Anterior cingulate cortex (tissue), 58 donors: ENCODE measurements at places on chromosomes 13 and 19.
A peak's percentile ranks its signal among the peaks of the same experiment; 100 is the strongest.

GRCh38 chr19:40762754-40763470 lies 11.9 kb downstream of the SNRPA start:
- no peak for DNase-seq

GRCh38 chr19:27746691-27747380 lies 1466.1 kb downstream of the UQCRFS1 start:
- no peak for DNase-seq

- DNase-seq = no peak
Observed at GRCh38 chr19:3006075-3006767, 22.9 kb downstream of the TLE2 start.

DNA sequence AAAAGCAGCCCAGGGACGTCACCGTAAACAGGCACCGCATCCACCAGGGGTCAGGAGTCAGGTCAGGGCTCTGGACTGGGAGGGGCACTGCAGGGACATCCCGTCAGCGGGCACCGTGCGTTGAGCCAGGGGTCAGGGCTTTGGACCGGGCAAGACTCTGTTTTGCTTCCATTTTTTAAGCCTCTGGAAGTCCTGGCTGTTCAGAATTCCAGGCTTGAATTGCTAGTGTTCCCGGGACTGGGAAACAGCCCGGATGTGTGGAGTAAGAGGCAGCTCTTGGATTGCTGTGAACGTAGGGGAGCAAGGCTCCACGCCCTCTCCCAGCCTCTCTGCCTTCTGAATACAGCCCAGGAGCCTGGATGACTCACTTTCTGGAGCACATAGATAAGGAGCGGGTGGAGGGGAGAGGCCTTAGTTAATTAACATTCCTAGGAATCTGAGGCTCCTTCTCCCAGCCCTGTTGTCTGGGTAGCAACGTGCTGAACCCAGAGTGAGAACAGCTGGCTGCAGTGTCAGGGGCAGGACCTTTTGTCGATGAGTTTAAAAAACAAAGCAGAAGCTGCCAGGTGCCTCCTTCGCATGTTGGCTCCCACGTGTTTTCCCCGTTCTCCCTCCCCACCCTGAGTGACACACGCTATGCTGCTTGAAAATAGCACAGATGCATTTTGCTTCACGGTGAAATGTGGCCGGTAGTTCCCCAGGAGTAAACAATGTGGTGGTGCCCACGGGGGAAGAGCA lies 21.9 kb downstream of the ATP11A start:
- peak; percentile 81 for DNase-seq

- DNase-seq = no peak
Observed at GRCh38 chr19:45202637-45203036, 24.1 kb downstream of the BLOC1S3 start.

- DNase-seq = no peak
Observed at GRCh38 chr13:60887711-60888110, 490.7 kb downstream of the TDRD3 start.

- no peak for DNase-seq
Observed at GRCh38 chr13:26019881-26020870, 31.6 kb downstream of the SHISA2 start.

DNA sequence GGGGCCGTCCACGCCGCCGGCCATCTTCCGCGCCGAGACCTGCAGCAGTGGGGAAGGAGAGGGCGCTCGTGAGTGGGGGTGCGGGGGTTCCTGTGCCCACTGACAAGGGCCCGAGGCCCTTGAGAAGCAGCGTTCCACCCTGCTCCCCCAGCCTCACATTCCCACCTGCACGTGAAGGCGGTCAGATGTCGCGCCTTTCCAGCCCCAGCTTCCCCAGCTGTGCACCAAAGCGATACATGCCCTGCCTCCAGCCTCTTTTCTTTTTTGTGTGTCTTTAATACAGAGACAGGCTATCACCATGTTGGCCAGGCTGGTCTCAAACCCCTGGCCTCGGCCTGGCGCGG lies 11.5 kb downstream of the ZBTB7A start:
- DNase-seq = no peak

DNA sequence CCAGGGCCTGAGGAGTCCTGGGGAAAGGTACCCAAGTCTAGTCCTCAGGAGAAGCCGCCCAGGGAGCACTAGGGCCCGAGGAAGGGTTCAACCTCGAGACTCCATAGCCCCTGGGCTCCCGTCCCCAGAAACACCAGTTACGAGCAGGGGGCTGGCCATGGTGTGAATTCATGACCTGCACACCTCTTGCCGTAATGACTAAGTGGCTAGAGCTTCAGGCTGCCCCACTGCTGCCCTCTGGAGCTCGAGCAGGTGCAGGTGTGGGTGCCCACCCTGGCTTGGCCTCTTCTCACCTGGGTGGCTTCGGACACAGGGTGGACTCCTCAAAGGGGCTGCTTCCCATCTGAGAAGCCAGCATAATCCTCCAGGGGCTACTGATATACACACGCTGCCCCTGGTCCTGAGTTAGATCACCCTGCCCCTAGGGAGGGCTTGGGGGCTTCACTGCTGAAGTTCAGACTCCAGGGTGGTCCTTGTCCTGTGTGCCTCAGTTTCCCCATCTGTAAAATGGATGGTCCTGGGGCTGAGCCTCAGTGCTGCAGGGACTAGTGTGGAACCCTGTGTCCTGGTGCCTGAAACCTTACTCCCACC lies 13.6 kb downstream of the SPC24 start:
- no peak for DNase-seq

DNA sequence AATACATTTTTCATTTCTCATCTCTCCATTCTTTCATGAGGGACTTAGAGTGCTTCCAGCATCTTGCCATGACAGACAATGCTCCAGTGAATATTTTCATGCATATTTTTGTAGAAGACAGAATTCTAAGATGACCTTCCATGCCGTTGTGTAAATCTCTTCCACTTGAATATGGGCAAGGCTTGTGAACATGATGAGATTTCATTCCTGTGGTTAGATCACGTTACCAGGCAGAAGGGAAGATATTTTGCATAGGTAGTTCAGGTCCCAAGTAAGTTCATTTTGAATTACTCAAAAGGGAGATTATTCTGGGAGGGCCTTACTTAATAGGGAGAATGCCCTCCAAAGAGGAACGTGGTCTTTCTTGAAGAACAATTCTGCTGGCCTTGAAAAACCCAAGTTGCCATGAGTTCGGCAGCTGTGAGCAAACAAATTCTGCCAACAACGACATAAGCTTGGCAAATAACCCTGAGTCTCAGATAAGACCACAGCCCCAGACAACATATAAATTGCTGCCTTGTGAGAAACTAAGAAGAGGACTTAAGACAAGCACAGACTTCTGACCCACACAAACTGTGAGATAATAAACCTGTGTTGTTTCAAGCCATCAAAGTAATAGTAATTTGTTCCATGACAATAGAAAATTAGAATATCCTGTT lies 400.5 kb upstream of the GPC6 start:
- DNase-seq = no peak
